Activated naive CD4-positive, alpha-beta T cell treated with anti-CD3 and anti-CD28 coated beads, Interleukin-2, amount 10 ng/mL, durations not matched to agents 7 days and 5 days (primary cell): ENCODE measurements at places on chromosomes 16 and 17.
A peak's percentile ranks its signal among the peaks of the same experiment; 100 is the strongest.

- no peak for DNase-seq
Observed at GRCh38 chr17:44049294-44050060, 17.0 kb downstream of the LSM12 start.

DNA sequence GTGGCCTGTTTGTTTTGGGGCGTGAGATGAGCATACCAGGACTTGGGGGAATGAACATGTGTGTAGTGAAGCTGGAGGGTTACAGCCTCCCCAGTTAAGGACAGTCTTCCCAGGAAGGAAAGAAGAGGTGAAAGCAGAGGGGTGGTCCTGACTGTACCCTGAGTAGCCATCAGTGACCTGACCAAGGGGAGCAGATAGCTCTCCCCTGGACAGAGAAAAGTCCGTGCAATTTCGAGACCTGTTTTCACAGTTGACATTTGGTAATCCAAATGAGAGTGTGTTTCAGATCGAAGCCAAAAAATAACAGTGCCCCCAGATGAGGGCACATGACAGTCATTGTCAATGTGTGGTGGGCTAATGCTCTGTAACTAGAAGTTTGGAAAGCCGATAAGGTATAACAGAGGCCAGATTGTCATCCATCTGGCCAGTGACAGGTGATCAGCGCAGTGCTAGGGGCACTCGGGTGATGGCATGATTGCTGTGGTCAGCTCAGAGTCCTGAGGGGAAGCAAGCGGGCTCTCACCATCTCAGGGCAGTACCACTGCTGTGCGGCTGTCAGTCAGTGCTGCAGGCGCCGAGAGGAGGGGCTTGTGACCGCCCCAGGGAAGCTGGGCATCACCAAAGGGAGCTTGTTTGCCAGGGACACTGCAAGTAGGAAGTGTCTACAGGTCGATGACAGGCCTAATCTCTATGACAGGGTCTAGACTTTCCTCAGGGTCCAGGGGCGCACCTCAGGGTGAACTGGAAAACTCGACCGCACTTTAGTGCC, 1.1 kb upstream of the NME2 start:
- DNase-seq, result no peak

- DNase-seq, result no peak
Observed at GRCh38 chr17:19539040-19539399, 5.4 kb downstream of the SLC47A1 start.

DNA sequence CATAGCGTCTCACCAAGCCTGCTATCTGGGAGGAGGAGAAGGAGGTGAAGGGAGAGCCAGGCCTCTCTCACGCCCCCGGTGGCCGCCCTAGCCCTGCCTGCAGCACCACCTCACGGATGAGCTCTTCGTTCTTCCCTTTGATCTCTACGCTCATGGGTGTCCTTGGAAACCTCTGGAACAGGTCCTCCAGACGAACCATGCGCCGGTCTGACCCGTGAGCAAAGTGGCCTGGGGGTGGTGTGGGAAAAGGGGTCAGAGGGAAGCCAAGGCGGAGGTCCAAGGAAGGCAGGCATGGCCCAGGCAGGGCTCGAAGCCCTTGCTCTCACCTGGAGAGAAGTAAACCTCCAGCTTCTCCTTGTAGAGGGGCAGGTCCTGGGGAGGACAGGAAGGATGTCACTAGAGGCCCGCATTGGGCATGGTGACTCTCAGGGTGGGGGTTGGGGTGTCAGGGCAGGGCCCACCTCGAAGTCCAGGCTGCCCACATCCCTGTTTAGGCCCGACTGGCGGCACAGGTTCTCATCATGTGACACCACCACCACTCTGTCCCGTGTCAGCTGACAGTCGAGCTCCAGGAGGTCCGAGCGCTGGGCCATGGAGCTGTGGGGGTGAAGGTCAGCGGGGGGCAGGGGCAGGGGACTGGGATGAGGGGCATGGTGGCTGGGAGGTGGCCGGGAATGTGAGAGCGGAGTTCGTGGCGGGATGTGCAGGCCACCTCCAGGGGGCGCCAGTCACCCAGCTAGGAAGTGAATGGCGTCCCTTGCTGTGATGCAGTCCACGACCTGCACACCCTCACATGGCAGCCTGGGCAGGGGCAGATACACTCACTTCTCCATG, 923 bp downstream of the GDPD3 start:
- DNase-seq, result peak; percentile 72

DNA sequence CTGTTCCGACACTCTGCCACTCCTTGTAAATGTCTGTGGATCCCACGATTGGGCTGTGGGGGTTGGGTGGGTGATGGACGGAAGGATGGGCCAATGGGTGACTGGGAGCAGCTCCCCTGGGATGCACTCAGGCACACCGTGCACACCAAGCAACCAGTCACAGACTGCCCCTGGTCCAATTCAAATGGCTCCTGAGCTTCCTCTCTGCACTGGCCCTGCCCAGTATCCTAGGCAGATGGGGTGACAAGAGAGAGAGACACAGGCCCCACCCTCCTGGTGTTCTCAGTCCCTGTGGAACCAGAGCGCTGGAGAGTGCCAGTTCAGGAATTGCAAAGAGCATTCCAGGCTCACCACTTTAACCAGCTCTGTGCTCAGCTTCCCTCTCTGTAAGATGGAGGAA, 32.8 kb downstream of the BEAN1 start:
- no peak for DNase-seq

GRCh38 chr16:1691956-1692355, 13.9 kb downstream of the JPT2 start:
- DNase-seq, result no peak

DNA sequence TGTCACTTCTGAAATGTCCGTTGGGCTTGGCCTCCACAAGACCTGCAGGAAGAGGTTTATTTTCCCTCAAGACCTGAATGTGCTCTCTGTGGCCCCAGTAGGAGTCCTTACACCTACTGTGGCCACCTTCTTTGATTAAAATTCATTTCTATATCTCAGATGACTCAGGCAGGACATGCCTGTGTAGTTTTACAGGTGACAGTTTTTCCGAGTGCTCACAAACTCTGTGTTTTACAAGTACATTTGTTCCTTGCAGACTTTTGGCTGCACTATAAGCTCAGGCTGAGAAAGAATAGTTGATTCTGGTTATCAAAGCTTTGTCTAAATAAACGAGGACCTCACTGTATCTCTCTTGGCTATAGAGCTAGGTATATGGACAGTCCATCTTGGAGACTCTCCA, 257.1 kb downstream of the MAP2K4 start:
- DNase-seq, result no peak

GRCh38 chr16:48536614-48537200, 73.3 kb downstream of the N4BP1 start:
- DNase-seq, result no peak
